ENCODE measurements at places on chromosomes 16 and 17. TPM values are rescaled to one million over a fixed set of nuclear protein-coding genes. Genes with fewer than 3 reads are reported as not detected.

- no peak overlapping the region for H3K4me3 ChIP-seq
- peaks cover 2% of the 10 kb centered on the region for H3K4me1 ChIP-seq
- H3K27ac ChIP-seq, result no peak overlapping the region
- H3K27me3 ChIP-seq, result no peaks in the 10 kb centered on the region
- peaks cover 2% of the 10 kb centered on the region for H3K36me3 ChIP-seq
- no peak for DNase-seq
Measured at GRCh38 chr16:78127130-78127529, 27.7 kb downstream of the WWOX start.

GRCh38 chr17:65473363-65473762, 88.1 kb downstream of the AXIN2 start:
- no peak for DNase-seq
- H3K27me3 ChIP-seq, result peaks cover 20% of the 10 kb centered on the region
- H3K36me3 ChIP-seq, result no peaks in the 10 kb centered on the region
- no peaks in the 10 kb centered on the region for H3K4me1 ChIP-seq

GRCh38 chr17:63930951-63931575, 1.1 kb downstream of the CD79B start:
- H3K27ac ChIP-seq, result peak overlapping the region; percentile 95
- peaks cover 18% of the 10 kb centered on the region for H3K4me1 ChIP-seq
- DNase-seq, result peak; percentile 89
- H3K36me3 ChIP-seq, result peaks cover 7% of the 10 kb centered on the region

The HSD11B2 gene
- total RNA-seq, result 5.2 TPM

Measured in activated CD4-positive, alpha-beta T cell treated with anti-CD3 and anti-CD28 coated beads, Interleukin-2, amount 10 ng/mL, durations not matched to agents 24 days and 14 days (primary cell).